ENCODE measurements at places on chromosomes 16 and 17. TPM values are rescaled to one million over a fixed set of nuclear protein-coding genes. Genes with fewer than 3 reads are reported as not detected.

DNA sequence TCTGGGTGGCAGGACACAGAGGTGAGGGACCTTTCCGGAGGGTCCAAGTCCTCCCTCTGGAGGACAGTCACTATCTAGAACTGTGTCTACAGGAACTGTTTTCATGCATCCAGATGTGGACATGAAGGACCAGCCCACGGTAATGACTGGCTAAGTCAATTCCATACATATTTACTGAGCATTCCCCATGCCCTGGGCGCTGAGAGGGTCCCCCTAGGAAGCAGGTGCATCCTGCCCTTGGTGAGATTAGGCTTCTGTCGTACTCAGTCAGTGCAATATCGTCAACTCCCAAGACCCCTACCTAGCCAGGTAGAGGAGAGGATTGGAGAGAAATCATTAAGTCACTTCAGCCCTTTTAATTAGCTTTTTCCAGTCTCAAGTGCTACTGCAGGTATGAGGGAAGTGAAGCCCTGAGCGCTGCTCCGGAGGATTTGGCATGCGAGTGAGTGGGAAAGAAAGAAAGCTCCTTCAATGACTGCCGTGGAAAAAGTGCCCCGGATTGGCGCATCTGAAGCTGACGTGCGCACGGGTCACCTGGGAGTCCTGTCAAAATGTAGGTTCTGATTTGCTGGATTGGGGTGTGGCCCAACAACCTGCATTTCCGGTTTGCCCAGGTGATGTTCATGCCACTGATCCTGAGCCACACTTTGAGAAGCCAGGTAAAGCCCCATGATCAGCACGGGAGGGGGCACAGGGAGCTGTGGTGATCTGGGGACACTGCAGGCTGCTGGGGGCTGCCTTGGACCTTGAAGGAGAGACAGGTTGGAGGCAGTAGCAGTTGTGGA is 367.4 kb upstream of the TNRC6C start:
- no peak for DNase-seq

DNA sequence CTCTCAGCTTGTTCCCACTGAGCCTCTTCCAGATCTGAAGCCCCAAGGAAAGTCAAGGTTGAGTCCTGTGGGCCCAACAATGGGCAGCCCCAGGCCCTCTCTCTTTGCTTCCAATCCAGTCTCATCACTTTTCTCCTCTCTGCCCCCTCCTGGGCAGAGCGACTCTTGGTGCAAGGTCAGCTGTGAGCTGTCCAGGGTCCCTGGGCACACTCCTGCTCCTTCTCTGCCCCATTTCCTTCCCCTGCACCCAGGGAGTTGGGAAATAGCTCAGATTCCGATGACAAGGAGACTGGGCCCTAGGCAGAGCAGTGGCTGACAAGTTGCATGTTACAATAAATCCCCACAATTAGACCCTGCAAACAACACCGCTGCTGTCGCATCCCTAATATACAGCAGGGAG is 16.1 kb upstream of the CRHR1 start:
- no peak for DNase-seq

The CNGB1 gene
- not detected for total RNA-seq

DNA sequence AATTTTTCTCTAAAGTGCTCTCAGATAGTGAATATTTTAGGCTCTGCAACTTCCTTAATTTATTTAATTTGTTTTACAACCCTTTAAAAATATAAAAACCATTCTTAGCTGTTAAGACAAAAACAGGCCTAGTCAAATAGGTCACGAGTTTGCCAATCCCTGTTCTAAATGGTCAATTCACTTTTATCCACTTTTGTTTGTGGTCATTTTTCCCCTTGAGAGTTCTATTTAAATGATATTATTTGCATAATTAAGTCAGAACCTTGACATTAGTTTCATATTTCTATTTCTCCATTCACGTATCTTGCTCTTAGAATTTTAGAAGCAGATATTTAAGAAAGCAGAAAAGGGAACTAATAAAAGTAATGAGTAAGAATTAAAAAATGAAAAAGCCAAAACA is 4.0 kb downstream of the AMFR start:
- no peak for DNase-seq

The KRTAP9-8 gene
- not detected for total RNA-seq

DNA sequence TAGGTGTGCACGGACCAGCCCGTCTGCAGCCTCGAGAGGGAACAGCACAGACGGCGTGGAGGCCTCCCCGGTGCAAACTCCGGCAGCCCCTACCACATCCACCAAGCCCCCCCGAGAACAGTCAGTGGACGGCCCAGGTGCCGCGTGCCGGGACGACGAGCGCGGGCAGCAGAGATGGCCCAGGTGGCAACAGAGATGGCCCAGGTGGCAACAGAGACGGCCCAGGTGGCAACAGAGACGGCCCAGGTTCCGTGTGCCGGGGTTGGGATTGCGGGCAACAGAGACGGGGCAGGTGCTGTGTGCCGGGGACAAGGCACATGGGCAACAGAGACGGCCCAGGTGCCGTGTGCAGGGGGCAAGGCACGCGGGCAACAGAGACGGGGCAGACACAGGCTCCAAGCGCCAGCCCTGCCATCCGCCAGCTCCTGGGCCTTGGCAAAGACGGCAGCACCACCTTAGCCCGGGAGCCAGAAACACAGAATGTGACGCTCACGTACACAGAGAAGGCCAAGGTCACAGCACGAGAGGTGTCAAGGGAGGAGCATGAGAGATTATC is 31.1 kb downstream of the RPH3AL start:
- DNase-seq = no peak

GRCh38 chr17:14471052-14471451 is 170.2 kb downstream of the HS3ST3B1 start:
- DNase-seq = peak; percentile 88

DNA sequence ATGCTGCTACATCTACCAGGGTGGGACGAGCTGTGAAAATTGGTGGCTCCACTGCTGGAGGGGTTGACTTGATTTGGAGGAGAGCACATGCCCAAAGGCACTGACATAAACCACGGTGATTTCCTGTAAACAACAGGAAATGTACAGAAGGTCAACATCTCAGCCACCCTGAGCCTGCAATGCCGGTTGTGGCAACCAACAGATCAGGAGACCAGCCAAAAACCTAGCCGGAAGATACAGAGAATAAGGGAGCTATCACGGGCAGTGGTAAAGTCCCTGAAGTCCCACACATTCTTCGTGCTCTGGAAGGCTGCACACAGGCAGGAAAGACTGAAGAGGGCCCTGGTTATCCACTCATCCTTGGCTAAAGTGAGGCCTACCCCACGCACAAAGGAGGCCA is 56.2 kb downstream of the ADCY9 start:
- DNase-seq = no peak

- no peak for DNase-seq
Observed at GRCh38 chr16:9311303-9311954, 220.0 kb downstream of the HAPSTR1 start.

DNA sequence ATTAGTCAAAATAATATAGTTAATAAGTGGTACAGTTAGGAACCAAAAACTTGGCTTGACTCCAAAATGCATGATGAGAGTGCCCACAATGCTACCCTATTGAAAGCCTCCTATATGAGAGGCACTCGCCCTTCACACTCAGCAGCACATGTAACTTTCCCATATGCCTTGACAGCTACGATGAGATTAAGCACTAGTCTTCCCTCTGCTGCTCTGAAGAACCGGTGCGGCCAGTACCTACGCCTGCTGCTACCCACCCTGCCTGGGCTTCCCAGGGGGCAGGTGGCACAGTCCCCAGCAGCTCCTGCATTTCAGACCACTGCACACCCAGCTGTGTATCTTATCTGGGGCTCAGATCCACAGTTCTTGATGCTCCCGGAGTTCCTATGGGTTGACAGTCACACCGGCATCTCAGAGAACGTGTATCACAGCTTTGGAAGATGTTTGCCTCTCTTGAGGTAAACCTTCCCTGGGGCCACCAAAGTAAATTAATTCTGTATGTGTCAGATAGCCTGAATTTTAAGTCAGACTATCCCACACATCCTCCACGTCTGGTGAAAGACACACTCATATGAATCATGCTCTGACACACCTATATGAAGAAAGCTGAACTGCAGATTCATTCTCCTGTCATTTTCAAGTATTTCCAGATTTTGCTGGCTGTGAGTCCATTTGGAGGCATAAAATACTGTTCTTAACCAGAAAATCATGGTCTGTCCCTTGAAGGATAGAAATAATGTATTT is 77.8 kb downstream of the MYH10 start:
- peak; percentile 21 for DNase-seq

- DNase-seq = no peak
Observed at GRCh38 chr17:38619937-38620550, 14.3 kb upstream of the SRCIN1 start.

GRCh38 chr17:74786431-74787055 is 10.4 kb upstream of the NAT9 start:
- DNase-seq = no peak

- DNase-seq = no peak
Observed at GRCh38 chr17:15942207-15942833, 2.6 kb upstream of the ADORA2B start.

- DNase-seq = no peak
Observed at GRCh38 chr17:27466376-27466742, 10.1 kb downstream of the KSR1 start.

DNA sequence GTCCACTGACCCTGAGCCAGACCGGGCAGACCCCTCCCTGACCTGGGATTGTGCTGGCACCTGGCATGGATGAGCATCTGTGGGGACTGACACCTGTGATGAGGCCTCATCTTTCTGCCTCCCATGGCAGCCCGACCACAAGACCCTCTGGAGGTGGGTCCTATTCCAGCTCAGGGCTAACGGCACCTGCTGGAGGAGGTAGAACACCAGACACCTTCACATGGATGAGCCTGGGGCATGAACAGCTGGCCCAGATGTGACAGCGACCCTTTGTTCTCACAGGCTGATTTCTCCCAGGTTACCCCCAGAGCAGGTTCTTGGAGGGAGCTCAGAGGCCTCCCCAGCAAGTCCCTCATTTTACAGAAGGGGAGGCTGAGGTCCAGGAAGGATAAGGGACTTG is 46.4 kb upstream of the PIK3R6 start:
- DNase-seq = no peak

DNA sequence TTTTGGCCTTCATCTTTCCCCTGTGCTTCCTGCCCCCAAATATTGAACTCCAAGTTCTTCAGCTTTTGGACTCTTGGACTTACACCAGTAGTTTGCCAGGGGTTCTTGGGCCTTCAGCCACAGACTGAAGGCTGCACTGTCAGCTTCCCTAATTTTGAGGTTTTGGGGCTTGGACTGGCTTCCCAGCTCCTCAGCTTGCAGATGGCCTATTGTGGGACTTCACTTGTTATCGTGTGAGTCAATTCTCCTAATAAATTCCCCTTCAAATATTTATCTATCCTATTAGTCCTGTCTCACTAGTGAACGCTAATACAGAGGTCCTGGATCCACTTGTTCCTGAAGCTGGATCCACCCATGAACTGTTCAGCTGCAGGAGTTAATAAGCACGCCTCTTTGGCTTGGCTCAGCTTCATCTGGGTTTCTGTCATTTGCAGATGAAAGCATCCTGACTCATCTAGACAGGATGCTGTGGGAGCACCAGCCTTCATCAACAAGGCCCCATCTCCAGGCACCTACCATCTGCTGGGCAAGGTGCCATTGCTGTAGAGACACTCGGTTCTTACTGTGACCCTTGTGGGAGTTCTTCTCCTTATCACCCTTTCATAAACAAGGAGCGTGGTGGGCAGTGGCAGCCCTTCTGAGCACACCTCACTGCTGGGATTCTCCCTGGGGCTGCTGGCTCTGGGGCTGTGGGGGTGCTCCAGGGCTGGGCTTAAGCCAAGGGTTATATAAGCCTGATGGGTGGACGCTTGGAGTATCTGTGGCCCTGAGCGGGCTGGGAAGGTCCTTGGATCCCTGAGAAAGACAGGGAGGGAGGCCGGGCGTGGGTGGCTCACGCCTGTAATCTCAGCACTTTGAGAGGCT is 23.1 kb downstream of the LAT start:
- peak; percentile 62 for DNase-seq

The ATXN2L gene
- 41.7 TPM for total RNA-seq

DNA sequence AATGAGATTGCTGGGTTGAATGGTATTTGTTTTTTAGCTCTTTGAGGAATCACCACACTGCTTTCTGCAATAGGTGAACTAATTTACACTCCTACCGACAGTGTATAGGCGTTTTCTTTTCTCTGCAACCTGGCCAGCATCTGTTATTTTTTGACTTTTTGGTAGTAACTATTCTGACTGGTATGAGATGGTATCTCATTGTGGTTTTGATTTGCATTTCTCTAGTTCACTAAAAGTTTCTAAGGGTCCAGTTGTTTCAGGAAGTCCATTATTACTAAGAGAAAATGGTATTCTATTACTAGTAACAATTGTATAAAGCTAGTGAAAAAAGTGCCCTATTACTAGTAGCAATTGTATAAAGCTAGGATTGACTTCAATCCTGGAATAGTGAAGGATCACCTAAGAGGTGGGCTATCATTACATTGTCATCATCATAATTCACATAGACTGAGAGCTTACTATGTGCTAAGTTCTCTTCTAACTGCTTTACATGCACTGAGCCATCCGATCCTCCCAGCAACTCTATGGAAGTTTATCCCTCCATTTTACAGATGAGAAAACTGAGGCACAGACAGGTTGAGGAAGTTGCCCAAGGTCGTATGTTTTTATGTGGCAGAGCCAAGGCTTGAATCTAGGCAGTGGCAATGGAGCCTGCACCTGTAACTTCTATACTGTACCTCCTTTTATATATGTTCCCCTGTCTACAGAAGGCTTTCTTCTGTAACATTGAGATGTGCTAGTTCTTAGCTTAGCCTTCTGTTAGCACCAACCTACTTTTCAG is 13.4 kb upstream of the SMIM36 start:
- DNase-seq = no peak

- no peak for DNase-seq
Observed at GRCh38 chr16:21653571-21653970, 1.2 kb upstream of the IGSF6 start.

GRCh38 chr17:45782889-45783592 is 1.1 kb upstream of the CRHR1 start:
- no peak for DNase-seq

The CXCL16 gene
- total RNA-seq = 0.58 TPM

- peak; percentile 15 for DNase-seq
Observed at GRCh38 chr16:54027558-54027957, 259.0 kb downstream of the IRX3 start.

DNA sequence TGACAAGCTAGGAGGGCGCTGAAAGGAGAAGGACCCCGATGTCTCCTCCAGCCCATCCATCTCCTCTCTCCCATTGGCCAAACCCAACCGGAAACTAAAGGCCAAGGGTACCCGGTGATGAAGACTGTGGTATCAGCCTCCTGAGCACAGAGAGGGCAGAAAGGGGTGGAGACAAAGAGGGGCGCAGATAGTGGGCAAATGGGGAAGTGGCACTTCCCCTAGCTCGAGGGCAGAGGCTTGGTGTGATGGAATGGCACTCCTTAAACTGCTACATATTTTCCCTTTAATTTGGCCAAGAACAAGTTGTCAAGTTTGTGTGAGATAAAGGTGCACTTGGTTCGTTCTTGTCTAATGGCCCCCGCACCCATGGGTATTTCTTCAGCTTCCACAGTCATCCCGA is 27.8 kb downstream of the IL4R start:
- DNase-seq = no peak

GRCh38 chr17:33888455-33888854 is 366.6 kb upstream of the CCL2 start:
- no peak for DNase-seq

The MCRIP2 gene
- 19.7 TPM for total RNA-seq

The DDX42 gene
- 38.1 TPM for total RNA-seq
